Activated CD4-positive, alpha-beta T cell treated with anti-CD3 and anti-CD28 coated beads, Interleukin-2, amount 50 U/mL, for 48 hours (primary cell): ENCODE measurements at places on chromosomes 5 and 9.

DNA sequence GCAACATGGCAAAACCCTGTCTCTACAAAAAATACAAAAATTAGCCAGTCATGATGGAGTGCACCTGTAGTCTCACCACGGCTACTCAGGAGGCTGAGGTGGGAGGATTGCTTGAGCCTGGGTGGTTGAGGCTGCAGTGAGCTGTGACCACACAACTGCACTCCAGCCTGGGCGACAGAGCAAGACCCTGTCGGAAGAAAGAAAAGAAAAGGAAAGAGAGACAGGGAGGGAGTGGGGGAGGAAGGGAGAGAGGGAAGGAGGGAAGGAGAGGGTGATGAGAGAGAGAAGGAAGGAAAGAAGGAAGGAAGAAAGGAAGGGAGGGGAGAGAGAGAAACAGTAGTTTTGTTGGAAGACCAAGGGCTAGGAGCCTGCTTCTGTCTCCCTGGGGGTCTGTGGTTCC is 142.4 kb downstream of the C9orf50 start:
- no peak for DNase-seq

- no peak for DNase-seq
Measured at GRCh38 chr5:172548981-172549687, 91.9 kb upstream of the NEURL1B start.

DNA sequence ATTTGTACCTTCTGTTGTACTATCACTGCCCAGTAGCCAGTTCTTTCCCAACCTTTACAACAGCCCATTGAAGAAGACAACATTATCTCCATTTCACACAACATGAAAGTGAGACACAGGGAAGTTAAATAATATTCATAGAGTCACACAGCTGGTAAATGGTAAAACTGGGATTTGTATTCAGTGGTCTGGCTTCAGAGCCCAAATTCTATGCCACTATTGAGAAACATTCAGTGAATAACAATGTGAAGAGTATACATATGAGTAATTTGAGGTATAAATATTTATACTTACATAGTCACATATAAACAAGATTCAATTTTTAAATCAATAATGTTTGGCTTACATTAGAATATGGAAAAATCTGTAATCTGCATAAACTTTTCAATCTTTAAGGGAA is 13.8 kb downstream of the SMIM15 start:
- no peak for DNase-seq

DNA sequence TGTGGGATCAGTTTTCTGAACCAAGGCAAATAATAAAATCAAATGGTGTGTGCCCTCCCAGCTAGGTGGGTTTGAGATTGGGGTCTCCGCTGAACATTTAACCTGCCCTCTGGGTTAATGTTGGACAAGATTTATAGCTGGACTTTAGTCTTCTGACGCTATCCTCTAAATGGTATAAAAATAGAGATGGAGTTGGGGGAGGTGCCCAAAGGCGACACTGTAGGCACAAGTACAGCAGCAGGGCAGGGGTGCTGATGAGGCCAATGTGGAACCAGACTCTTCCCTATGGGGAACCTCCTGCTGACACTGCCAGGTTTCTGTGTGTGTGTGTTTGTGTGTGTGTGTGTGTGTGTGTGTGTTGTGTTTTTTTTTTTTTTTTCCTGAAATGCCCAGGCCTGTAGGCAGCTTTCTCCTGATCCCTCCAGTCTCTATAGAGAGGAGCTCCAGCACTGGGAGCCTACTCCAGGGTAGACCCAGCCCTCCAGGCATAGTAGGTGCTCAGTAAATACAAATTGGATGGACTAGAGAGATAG is 37.9 kb downstream of the PCDH1 start:
- DNase-seq: no peak

DNA sequence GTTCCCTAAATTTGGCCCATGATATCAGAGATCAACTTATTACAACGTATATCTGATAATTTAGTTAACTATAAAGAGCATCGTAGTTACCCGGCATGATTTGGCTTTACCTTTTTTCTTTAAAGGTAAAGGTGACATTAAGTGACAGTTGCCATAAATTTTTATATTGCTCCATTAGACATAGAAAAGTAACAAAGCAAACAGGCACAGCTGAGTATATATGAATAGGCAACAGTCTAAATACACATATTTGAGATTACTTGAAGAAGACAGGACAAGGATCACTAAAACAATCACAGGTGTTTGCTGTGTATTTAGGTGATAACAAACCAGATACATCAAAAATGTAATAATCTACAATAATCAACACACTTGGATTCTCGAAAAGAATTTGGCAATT is 34.8 kb downstream of the RFX3 start:
- no peak for DNase-seq

DNA sequence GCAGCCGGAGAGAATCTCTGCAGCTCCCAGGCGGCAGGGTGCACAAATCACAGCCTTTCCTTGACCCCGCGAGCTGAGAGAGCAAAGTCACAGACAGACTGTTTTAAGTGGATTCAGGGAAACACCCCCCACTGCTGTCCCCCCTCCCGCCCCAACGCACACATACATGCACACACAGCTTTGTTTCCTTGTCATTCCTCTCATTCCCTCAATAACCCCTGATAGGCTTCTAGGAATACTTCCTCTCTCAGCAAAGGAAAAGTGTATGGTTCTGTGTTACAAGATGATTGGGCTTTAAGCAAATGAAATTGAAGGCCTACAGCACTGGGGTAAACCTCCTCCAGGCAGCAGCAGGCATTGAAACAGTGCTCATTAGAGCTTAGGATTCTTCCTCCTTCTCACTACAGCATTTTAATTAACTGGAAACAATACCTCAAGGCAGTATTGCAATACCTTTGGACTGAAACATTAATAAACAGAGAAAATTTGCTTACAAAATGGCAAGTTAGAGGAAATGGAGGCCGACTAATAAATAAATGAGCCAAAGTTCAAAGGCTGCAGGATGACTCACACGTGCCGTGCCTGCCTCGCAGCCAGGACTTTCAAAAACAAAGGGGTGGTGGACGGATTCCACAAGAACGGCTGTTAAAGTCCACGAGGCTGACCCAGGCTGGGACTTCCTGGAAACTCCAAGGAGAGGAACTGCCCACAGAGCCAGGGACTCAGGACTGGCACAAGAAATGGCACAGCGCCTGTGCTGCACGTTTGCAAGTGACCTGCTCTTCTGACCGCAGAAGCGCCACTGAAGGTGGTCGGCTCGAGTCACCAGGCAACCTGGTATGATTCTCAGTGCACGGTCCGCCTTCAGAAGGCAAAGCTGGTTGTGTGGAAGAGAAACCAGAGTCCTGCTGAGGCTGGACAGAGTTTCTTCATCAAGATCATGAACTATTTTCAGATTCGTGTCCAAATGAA is 236.2 kb downstream of the SYK start:
- peak; percentile 36 for DNase-seq

- no peak for DNase-seq
Measured at GRCh38 chr9:1759771-1760300, 255.3 kb upstream of the SMARCA2 start.

GRCh38 chr9:107557236-107557990 is 67.8 kb upstream of the KLF4 start:
- DNase-seq: no peak

DNA sequence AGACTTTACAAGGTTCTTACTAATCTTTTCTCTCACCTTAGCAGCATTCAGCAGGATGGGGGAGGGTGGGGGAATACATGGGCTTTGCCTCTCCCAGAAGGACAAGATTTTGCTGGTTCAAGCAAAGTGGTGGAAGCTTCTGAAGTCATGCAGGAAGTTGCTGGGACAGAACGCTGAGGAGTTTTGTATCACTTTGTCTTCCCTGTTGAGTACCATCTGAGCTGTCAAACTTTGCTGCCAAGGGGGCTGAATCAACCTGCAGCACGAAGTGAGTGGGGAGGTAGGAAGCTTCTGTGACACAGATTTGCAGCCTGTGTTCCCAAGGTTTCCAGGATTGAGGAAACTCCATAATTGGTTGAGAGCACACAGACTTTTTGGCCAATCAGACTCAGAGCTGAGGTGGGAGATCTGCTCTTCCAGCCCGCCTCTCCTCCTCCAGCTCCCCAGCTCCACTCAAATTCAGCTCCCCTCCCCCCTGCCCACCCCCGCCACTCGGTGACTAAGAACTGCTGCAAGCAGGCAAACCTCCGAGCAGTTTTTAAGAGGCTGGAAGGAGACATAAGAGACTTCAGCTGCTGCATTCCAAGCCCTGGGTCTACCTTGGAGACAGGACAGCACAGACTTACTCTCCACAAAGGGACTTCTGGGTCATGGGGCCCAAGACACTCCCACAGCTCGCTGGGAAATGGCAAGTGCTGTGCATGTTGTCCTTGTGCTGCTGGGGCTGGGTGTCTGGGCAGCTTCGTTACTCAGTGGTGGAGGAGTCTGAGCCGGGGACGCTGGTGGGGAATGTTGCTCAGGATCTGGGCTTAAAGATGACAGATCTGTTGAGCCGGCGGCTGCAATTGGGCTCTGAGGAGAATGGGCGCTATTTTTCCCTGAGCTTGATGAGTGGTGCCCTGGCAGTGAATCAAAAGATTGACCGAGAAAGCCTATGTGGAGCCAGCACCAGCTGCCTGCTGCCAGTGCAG is at the start of gene PCDHGC5:
Gene PCDHGC5, plus strand, starts transcription at position 491 of the 971 bp plus-strand sequence. Its CDS starts 160 bp downstream, at position 651.
- DNase-seq: no peak

GRCh38 chr5:79011219-79011836 is 26.2 kb upstream of the ARSB start:
- no peak for DNase-seq

- no peak for DNase-seq
Measured at GRCh38 chr9:125821078-125821477, 73.9 kb downstream of the PBX3 start.

DNA sequence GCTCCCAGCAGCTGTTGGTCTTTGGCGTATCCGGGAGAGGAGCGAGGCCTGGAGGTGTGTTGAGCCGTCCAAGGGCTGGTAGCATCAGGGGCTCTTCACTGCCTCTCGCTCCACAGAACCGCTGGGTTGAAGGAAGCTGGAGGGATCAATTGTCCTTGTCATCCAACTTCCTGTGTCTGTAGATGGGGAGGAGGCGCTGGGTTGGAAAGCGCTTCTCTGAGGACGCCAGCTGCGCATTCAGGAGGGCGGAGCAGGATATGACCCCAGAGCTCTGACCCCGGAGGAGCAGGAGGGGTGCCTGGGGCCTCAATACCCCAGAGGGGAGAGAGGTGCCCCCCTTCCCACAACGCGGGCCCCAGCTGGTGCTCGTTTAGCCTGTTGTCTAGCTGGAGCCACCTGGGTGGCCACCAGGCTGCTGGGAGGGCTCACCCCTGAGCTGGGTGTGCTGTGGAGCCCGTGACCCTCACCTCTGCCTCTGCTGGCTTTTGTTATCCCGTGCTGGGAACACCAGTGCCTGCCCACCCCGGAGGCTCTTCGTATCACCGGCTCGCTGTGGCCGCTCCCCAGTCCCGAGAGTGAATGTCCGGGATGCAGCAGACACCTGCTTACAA is 2.0 kb upstream of the DBH start:
- no peak for DNase-seq
